ENCODE measurements at places on chromosomes 2 and 18. TPM values are rescaled to one million over a fixed set of nuclear protein-coding genes. Genes with fewer than 3 reads are reported as not detected.

TCF23 gene
- total RNA-seq, result under 0.01 TPM

SF3B6 gene
- 121 TPM for total RNA-seq

DQX1 gene
- not detected for total RNA-seq

LYPD6 gene
- total RNA-seq, result not detected

UNC80 gene
- total RNA-seq, result not detected

UGT1A10 gene
- not detected for total RNA-seq

CCDC74A gene
- total RNA-seq, result 2.8 TPM

HOXD12 gene
- total RNA-seq, result not detected

GPD2 gene
- total RNA-seq, result 54.7 TPM

PARD3B gene
- 3.4 TPM for total RNA-seq

GCKR gene
- total RNA-seq, result 0.32 TPM

ARPC2 gene
- total RNA-seq, result 444 TPM

NEB gene
- under 0.01 TPM for total RNA-seq

XDH gene
- total RNA-seq, result not detected

DSEL gene
- total RNA-seq, result 21.3 TPM

TRIM54 gene
- not detected for total RNA-seq

RBMS1 gene
- total RNA-seq, result 126 TPM

COLEC12 gene
- 96.6 TPM for total RNA-seq

NPHP1 gene
- total RNA-seq, result 3.2 TPM

ADD2 gene
- not detected for total RNA-seq

MAP2 gene
- 3.4 TPM for total RNA-seq

LTBP1 gene
- 127 TPM for total RNA-seq

RAX gene
- not detected for total RNA-seq

CPSF3 gene
- 24.6 TPM for total RNA-seq

SERPINB12 gene
- total RNA-seq, result not detected

TYMS gene
- 13.7 TPM for total RNA-seq

SLC30A3 gene
- not detected for total RNA-seq

NAT8 gene
- not detected for total RNA-seq

TCF7L1 gene
- 2.9 TPM for total RNA-seq

CMPK2 gene
- 3.6 TPM for total RNA-seq

MAP3K19 gene
- total RNA-seq, result not detected

SERPINB11 gene
- not detected for total RNA-seq

CCDC138 gene
- 3.7 TPM for total RNA-seq

MOGAT1 gene
- not detected for total RNA-seq

DSG1 gene
- not detected for total RNA-seq

HOXD13 gene
- total RNA-seq, result not detected

CD302 gene
- 31.8 TPM for total RNA-seq

REG3G gene
- total RNA-seq, result not detected

CNDP1 gene
- total RNA-seq, result not detected

MEP1B gene
- total RNA-seq, result not detected

LOXL3 gene
- 76.8 TPM for total RNA-seq

RGPD5 gene
- 9.2 TPM for total RNA-seq

SERPINB4 gene
- not detected for total RNA-seq

INHA gene
- not detected for total RNA-seq

PXDN gene
- 588 TPM for total RNA-seq

ITGA4 gene
- total RNA-seq, result 5.8 TPM

ZNF396 gene
- 0.54 TPM for total RNA-seq

TWIST2 gene
- 42.2 TPM for total RNA-seq

EPC2 gene
- total RNA-seq, result 11.5 TPM

CDKL4 gene
- total RNA-seq, result 1.3 TPM

ACADL gene
- not detected for total RNA-seq

ROCK2 gene
- 28.5 TPM for total RNA-seq

DCDC2C gene
- total RNA-seq, result not detected
